ENCODE measurements at places on chromosomes 1 and 21. TPM values are rescaled to one million over a fixed set of nuclear protein-coding genes. Genes with fewer than 3 reads are reported as not detected.

The SLC5A3 gene
- polyA plus RNA-seq = 4.7 TPM

The CLCA2 gene
- polyA plus RNA-seq = 0.16 TPM

The INSRR gene
- 1.5 TPM for polyA plus RNA-seq

The C8B gene
- not detected for polyA plus RNA-seq

The RNF186 gene
- not detected for polyA plus RNA-seq

The AMY2A gene
- polyA plus RNA-seq = not detected

The NUP210L gene
- not detected for polyA plus RNA-seq

The ZMYND12 gene
- 6.1 TPM for polyA plus RNA-seq

The PADI3 gene
- polyA plus RNA-seq = not detected

The OR2L2 gene
- polyA plus RNA-seq = not detected

The AGMAT gene
- 0.16 TPM for polyA plus RNA-seq

The OR6N1 gene
- not detected for polyA plus RNA-seq

The FNBP1L gene
- 11.3 TPM for polyA plus RNA-seq

The LIPI gene
- not detected for polyA plus RNA-seq

The TMEM200B gene
- polyA plus RNA-seq = 3.3 TPM

The KIF21B gene
- 0.57 TPM for polyA plus RNA-seq

The SPRR2G gene
- not detected for polyA plus RNA-seq

The C1orf21 gene
- 168 TPM for polyA plus RNA-seq

The ECE1 gene
- 176 TPM for polyA plus RNA-seq

The SIK1 gene
- polyA plus RNA-seq = 13.2 TPM

The TXNDC12 gene
- polyA plus RNA-seq = 18.7 TPM

The NBPF3 gene
- 15.3 TPM for polyA plus RNA-seq

The SLC2A5 gene
- polyA plus RNA-seq = 2.4 TPM

The HSD3B2 gene
- polyA plus RNA-seq = 14,693 TPM

The VAMP3 gene
- polyA plus RNA-seq = 61.6 TPM

The CFAP107 gene
- not detected for polyA plus RNA-seq

The ALG14 gene
- 29.9 TPM for polyA plus RNA-seq

The CFHR4 gene
- polyA plus RNA-seq = not detected
